Effector memory CD8-positive, alpha-beta T cell (primary cell): ENCODE measurements at places on chromosomes 7 and 10.

- DNase-seq, result no peak
Observed at GRCh38 chr7:135659159-135659846, 3.0 kb upstream of the STMP1 start.

DNA sequence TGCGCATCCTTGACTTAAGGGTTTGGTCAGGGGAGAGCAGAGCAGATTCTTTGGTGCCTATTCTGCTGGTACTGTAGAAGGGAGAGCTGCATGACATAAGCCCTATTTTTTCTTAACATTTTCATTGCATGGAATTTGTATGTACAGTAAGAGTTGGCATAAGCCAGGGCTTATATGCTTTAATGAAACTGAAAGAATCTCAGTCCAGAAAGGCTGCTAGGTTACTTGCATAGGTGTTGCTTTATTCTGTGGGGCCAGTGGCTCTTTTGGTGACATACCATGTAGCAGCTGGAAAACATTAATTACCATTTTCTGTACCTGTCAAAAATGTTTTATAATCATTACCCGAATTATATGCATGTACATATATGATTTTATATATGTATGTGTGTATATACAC, 152.1 kb downstream of the LYZL1 start:
- DNase-seq, result no peak

DNA sequence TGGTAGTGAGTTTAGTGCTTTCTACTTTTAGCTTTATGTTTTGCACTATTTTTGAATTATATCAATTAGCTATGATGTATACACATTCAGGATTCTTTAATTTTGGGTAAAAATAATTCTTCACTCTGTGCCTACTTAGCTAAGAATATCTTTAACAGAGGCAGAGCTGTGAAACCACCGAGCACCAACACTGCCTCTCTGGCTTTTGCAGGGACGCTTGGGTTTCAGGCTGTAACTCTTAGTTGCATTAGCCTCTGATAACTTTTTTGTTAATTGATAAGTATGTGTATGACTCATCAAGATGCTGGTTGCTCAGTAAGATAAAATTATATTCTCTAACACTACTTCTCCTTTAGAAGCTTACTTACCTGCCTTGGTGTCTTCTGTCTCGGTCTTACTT, 738.3 kb downstream of the AUTS2 start:
- DNase-seq, result no peak

- no peak for DNase-seq
Observed at GRCh38 chr7:92749327-92749755, 87.0 kb downstream of the CDK6 start.

DNA sequence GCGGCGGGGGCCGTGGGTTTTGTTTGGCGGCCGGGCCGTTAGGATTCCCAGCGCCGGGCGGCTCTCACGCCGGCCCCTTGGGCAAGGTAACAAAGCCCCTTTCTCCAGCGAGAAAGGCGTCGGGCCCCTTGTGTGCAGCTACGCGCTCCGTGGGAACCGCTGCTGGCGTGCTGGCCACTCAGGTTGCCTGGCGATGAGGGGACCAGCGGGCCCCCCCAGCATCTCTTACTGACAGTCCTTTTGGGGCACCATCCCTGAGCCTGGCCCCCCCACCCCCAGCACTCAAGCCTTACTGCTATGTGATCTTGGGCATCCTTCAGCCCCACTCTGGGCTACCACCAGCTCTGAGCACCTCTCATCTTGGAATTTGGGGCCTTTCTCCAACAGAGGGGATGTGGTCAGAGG, 1.8 kb downstream of the LFNG start:
- DNase-seq, result no peak

DNA sequence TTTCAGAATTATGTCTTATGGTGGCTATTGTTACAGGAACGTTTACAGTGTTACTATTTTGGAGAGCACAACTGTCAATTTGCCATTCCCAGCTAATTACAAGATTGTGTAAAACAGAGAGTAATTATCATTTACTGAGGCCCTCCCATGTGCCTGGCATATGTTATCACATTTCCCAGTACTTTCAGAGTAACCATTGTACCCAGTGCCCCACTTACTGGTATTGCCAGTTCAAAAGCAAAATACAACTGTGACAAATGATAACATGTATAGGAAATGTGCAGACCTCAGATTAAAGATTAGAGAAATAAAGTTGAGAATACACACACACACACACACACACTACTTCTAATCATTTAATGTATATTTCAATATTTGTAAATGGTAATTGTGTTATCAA, 572.5 kb downstream of the POM121L12 start:
- DNase-seq, result no peak

- no peak for DNase-seq
Observed at GRCh38 chr10:75451831-75452230, 20.4 kb downstream of the LRMDA start.

DNA sequence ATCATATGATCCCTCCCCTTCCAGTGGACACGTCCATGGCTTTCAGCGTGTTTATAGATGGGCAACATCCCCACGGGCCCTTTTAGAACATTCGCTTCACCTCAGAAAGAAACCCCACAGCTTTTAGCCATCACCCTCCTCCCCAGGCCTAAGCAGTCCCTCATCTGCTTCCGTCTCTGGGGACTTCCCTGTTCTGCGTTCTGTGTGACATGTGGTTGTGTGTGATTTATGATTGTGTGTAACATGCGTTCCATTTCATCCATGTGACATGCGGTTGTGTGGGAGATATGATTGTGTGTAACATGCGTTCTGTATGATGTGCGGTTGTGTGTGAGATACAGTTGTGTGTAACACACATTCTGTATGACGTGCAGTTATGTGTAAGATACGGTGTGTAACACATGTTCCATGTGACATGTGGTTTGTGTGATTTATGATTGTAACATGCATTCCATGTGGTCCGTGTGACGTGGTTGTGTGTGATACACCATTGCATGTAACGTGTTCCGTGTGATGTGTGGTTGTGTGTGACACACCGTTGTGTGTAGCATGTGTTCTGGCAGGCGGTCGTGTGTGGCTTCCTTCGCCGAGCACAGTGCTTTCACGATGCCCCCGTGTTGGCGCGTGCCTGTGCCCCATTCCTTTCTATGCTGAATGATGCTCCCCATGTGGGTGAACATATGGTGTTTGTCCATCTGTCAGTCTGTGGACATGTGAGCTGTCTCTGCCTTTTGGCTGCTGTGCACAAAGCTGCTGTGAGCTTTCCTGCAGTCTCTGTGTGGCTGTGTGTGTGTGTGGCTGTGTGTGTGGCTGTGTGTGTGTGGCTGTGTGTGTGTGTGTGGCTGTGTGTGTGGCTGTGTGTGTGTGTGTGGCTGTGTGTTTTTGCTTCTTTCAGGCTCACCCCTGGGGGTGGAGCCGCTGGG, 26.2 kb downstream of the PWWP2B start:
- no peak for DNase-seq

- no peak for DNase-seq
Observed at GRCh38 chr7:6558837-6559236, 7.6 kb upstream of the GRID2IP start.

DNA sequence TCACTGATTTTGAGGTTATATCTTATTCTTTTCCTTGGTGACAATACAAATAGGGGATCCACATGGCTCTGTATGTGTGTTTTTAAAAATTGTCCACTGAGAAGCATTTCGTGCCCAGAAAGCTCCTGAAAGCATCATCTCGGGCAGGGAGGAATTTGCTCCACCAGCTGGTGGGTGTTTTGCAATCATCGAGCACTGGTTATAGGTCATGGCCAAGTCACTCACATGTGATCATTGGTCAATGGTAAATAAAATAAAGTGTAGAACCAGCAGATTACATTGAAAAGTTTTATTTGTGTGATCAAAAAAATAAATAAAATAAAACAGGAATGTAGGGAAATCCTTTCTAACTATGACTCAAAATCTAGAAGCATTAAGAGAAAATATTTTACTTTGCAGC, 23.0 kb upstream of the SNX13 start:
- DNase-seq, result no peak

GRCh38 chr7:30462179-30462578, 16.4 kb downstream of the NOD1 start:
- DNase-seq, result no peak

DNA sequence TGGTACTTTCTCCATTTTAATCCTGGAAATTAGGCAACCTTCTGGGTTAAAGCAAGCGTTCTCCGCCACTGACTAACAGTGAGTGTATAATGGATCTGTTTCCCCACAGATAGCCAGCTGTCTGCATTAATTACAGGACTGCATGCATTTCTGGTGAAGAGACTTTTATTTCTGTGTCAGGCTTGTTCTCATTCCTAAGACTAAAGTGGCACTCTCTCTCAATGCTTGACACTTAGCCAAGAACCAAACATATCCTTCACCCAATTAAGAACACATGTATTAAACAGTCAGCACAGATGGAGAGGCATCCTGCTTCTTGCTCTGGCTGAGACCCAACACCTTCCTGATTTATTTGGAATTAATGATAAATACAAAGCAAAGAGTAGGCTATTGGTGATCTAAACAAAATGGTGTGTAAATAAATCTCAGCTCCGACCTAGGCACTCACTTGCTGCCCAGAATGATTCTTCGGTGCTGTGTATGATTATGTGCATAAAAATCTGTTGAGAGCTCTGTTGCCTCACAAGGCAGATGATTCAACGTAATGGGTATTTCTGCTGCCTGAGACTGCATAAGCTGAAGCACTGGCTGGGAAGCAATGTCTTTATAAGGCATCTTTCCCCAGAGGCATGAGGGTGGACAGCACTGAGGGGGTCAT, 16.8 kb downstream of the CALU start:
- DNase-seq, result no peak

GRCh38 chr10:75233444-75234016, 2.2 kb downstream of the COMTD1 start:
- DNase-seq, result no peak

- DNase-seq, result no peak
Observed at GRCh38 chr10:114869520-114869892, 47.9 kb downstream of the FHIP2A start.

DNA sequence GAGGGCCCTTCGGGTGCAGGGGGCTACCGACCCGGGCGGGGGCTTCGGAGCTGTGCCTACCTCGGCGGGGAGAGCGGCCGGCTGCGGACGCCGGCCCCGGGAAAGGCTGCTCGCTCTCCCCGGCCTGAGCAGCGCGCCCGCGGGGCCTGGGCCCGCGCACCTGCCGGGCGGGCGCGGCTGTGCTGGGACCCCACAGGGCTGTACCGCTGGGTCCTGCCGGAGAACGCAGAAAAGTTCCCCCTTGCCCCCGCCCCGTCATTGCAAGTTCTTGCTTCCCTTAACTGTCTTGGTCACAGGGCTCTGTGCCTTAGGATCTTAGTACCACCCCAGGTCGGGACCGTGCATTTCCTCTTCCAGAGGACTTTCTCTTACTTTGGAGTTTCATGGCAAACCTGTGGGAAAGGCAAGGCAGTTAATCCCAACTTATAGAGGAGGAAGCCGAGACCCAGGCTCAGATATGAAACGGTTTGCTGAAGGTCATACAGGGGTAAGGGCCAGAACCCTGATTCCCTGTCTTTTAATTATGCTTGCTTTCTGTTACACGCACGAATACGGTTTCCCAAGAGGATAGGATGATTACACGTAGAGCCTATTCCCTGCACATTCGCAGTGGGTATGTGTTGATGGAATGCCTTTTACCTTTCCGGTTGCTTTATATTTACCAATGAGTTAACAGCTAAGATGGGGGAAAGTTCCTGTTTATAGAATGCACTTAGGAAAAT, 652 bp downstream of the PCGF5 start:
- DNase-seq, result no peak

DNA sequence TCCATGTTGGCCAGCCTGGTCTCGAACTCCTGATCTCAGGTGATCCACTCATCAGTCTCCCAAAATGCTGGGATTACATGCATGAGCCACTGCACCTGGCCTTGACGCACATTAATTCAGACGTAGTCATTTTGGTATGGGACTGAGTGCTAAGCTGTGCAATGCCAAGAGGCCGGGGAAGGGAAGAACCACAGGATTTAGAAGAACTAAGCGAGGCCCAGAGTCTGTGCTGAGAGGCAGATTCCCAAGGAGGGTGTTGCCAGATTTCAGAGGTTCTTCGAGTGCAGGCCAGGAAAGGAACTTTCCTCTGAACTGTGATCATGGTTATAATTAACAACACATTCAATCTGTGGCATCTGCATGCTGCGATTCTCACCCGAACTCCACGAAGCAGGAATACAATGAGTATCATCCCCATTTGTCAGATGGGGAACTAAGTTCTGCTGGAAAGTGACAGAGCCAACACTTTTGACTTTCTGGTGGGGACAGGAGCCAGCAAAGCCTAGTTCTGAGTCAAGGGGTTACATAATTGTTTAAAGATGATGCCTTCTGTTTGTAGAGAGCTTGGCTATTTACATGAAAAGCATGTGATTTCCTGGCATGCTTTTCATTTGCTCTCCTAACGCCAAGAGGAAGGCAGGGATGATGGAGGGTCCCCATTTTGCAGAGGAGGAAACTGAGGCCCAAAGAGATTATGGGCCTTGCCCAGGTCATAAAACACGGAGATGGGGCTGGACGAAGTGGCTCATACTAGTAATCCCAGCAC, 6.2 kb upstream of the ZAN start:
- DNase-seq, result no peak
